ENCODE measurements at places on chromosomes 2 and 18. TPM values are rescaled to one million over a fixed set of nuclear protein-coding genes. Genes with fewer than 3 reads are reported as not detected.
A peak's percentile ranks its signal among the peaks of the same experiment; 100 is the strongest.

DNA sequence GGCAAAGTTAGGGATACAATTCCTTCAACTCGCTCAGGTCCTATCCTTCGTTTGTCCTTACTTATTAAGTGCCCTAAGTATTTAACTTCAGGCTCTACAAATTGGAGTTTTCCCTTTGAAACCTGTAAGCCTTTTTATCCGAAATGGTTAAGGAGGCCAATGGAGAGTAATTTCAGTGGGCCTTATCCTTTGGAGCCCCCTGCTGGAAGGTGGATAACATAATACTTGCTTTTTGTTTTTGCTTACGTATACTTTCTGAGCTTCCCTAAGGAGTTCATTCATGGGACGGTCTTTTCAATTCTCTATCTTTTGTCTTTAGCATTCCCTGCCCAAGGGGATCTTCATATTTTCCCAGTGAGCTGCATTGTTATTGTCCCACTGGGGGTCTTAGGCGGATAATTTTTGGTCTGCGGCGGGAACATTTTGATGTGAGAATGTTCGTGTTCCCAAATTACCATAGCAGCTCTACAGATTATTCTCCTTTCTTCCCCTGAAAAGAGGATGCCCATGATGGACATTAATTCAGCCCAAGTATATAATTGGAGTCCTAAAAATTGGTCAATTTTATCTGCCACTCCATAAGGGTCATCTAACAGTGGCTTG lies 34.4 kb upstream of the TRAPPC8 start:
- DNase-seq, result peak; percentile 55

DNA sequence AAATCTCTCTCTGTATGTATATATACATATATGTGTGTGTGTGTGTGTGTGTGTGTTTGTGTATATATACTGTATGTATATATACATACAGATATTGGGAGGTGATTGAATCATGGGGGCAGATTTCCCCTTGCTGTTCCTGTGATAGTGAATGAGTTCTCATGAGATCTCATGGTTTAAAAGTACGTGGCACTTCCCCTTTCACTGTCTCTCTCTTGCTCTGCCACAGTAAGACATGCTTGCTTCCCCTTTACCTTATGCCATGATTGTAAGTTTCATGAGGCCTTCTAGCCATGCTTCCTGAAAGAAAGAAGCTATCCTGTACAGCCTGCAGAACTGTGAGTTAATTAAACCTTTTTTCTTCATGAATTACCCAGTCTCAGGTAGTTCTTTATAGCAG lies 18.8 kb upstream of the CCDC195 start:
- no peak for DNase-seq

GRCh38 chr18:34258176-34258575 lies 33.5 kb upstream of the NOL4 start:
- DNase-seq, result no peak

GRCh38 chr2:34069604-34070003 lies 470.5 kb upstream of the FAM98A start:
- no peak for DNase-seq

DNA sequence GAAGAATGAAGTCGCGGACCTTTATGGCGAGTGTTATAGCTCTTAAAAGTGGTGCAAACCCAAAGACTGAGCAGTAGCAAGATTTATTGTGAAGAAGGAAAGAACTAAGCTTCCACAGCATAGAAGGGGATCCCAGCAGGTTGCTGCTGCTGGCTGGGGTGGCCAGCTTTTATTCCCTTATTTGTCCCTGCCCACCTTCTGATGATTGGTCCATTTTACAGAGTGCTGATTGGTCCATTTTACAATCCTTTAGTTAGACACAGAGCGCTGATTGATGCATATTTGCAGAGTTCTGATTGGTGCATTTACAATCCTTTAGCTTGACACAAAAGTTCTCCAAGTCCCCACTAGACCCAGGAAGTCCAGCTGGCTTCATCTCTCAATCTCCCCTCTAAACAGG lies 36.3 kb upstream of the EN1 start:
- no peak for DNase-seq

DNA sequence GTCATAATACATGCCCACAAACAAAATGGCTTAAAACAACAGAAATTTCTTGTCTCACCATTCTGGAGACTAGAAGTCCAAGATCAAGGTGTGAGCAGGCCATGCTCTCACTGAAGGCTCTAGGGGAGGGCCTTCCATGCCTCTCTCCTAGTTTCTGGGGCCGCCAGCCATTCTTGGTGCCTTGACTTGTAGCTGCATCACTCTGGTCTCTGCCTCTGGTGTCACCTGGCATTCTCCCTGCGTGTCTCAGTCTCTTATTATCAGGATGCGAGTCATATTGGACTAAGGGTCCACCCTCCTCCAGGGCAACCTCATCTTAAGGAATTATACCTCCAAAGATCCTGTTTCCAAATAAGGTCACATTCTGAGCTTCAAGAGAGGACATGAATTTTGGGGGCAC lies 76.1 kb downstream of the KCNF1 start:
- DNase-seq, result no peak

DNA sequence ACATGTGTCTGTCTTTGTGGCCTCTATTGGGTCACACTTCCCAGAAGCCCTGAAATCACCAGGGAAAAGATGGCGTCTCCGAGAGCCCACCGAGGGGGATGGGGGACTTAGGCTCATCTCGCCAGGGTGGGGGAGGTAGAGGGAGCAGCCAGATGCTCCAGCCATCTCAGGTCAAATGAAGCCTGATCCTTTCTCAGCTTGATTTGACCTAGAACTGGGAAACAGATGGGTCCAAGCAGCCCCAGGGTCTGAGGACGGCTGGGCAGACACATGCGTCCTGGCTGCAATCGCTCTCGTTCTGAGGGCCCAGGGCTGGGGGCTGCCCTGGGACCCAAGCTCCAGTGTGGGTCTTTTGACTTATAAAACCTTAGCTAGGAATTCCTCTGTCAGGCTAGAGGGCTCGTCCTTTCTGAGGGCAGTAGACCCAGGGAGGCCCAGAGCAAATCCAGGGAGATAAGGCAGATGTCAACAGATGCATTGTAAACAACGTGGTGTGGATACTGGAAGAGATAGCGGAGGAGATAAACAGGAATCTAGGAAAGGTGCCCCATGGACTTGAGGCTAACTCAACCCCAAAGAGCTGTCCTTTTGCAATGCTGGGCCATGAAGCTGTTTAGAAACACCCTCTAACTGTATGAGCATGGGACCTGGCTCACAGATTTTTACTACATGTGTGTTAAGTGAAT lies 127.7 kb downstream of the MYCN start:
- no peak for DNase-seq

GRCh38 chr2:198309673-198310280 lies 505.4 kb downstream of the PLCL1 start:
- peak; percentile 64 for DNase-seq

DNA sequence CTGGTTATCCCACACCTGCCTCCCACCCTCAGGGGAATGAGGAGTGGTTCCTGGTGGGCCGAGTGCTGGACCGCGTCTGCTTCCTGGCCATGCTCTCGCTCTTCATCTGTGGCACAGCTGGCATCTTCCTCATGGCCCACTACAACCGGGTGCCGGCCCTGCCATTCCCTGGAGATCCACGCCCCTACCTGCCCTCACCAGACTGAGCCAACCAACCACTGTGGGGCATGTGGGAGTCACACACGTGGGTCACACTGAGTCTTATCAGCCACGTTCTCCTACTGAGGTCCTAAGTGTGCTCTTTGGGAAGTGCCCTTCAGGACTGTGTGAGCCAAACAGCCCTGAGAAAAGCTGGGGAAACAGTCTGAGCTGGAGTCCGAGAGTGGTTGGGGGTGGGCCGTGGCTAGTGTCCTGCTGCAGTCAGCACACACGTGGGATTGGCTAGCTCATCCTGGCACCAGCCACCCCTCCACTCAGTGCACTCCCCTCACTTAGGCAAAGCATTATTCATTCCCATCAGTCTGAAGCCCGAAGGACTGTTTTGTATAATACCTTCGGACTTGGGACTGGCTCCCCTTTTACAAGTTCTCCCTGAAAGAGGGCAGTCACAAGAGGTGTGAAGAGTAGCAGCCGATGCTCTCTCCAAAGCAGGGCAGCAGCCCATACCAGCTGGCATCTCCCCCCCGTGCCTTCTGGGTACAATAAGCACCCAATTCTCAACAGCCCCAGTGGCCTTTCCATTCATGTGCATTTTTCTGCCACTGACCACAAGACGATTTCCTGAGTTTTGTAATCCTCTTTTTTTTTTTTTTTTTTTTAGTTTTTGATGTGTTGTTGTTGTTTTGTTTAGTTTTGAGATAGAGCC lies 4.6 kb downstream of the TIGD1 start:
- DNase-seq, result no peak

GRCh38 chr18:28511413-28511821 lies 334.5 kb upstream of the CDH2 start:
- DNase-seq, result peak; percentile 48

DNA sequence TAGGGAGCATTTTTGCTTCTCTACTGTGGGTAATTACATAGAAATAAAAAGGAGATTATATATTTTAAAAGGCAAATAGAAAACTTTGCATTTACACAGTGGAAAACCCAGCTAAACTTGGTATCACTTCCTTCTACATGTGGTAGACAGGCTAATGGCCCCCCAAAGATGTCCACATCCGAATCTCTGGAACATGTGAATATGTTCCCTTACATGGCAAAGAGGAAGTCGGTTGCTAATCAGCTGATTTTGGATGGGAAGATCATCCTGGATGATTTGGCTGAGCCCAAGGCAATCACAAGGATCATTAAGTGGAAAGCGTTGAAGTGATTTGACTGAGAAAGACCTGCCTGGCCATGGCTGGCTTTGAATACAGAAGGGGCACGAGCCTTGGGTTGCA lies 26.2 kb downstream of the CREG2 start:
- DNase-seq, result no peak

GRCh38 chr2:27093430-27094352 lies 7.1 kb downstream of the KHK start:
- DNase-seq, result no peak

- no peak for DNase-seq
Measured at GRCh38 chr18:41618147-41618546, 336.9 kb upstream of the PIK3C3 start.

DNA sequence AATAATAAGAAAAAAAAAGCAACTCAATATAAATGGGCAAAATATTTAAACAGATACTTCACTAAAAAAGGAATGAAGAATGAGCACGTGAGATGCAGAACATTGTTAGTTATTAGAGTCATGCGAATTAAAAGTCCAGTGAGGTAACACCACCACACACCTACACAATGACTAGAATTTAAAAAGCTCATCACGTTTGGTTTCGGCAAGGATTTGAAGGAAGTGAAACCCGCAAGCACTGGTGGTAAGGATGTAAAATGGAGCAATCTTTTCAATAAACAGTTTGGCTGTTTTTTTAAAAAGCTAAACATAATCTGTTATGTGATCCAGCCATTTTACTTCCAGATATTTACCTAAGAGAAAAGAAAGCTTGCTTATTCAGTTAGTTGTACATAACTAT lies 1181.6 kb upstream of the CELF4 start:
- no peak for DNase-seq

DNA sequence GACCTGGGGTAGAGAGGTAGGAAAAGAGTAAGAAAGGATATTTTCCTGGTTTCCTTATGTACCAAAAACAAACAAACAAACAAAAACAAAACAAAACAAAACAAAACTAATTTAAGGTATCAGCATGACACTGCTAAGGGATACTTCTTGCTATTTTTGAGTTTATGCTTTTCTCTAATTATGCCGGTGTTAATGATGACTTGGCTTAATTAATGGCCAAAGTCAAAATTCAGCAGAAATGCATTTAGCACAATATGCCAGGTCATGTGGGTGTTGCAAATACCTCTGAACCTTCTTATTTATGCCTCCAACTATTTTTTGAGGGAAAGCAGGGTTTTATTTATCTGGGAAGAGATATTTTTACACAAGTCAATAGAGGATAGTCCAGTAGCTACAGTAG lies 3.2 kb upstream of the CHST9 start:
- no peak for DNase-seq

GRCh38 chr2:26704441-26704977 lies 12.0 kb downstream of the KCNK3 start:
- DNase-seq, result peak; percentile 90

DNA sequence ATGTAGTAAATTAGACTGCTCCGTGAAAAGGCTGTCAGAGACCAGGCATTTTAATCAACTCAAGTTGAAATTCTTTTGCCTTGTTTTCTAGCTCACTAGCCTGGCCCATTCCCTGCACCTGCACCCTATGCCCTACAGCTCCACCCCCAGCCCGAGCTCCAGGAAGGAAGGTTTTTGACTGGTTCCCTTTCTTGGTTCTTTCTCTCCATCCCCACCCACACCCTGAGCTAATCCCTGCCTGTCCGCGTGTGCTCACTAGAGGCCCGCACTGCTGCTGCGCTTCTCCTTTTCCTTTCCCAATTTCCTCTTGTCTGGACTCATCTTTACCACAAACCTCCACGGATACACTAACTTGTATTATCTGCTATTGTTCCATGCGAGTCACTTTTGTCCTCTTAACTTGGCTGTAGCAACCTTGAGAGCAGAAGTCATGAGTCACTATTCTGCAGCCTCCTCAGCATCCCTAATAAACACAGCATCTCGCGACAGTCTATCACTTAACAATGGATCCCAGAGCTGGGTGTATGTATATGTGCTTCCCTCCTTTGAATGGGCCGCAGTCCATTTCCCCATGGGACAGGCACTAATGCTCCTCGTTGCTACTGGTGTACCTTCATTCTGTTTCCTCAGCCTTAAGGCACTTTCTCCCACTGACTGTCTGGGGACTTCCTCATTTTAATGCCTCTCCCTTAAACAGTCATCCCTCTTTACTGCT lies 36.5 kb downstream of the COLEC12 start:
- peak; percentile 56 for DNase-seq

DNA sequence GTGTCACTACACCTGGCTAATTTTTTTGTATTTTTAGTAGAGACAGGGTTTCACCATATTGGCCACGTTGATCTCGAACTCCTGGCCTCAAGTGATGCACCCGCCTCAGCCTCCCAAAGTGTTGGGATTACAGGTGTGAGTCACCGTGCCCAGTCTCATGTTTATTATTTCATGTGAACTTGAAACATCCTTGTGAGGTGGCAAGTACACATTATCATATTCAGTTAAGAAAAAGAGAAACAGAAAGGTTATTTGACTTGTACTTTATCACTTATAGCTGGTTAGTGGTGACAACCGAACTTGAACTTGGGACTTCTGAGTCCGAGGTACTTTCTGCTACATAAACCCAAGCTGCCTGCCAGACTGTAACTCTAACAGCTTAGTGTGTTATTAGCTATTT lies 24.4 kb downstream of the ABHD3 start:
- DNase-seq, result no peak

Gene COL4A4
- total RNA-seq, result 0.76 TPM

Gene PAX8
- 2.1 TPM for total RNA-seq

Gene TOGARAM2
- total RNA-seq, result not detected

Gene FBLN7
- 0.11 TPM for total RNA-seq

Gene SERPINB10
- total RNA-seq, result not detected

Gene HOXD9
- total RNA-seq, result 7.0 TPM

Gene ACMSD
- total RNA-seq, result not detected

Gene CFAP65
- not detected for total RNA-seq

Gene SP140L
- 8.0 TPM for total RNA-seq

Gene DCDC2C
- total RNA-seq, result not detected
